SK-N-MC (cell line): ENCODE measurements at places on chromosomes 6 and 20.
A peak's percentile ranks its signal among the peaks of the same experiment; 100 is the strongest.

- no peak for DNase-seq
These were observed 21.3 kb upstream of the MICB start for GRCh38 chr6:31476515-31477139.

- no peak for DNase-seq
These were observed 444.6 kb upstream of the DEFB115 start for GRCh38 chr20:30812739-30813411.

GRCh38 chr20:5434116-5434515, 117.4 kb upstream of the PROKR2 start:
- no peak for DNase-seq

GRCh38 chr6:129276986-129277385, 394.0 kb downstream of the LAMA2 start:
- DNase-seq: no peak

GRCh38 chr20:11780765-11781369, 136.8 kb upstream of the BTBD3 start:
- DNase-seq: no peak

- no peak for DNase-seq
These were observed 193.9 kb upstream of the CITED2 start for GRCh38 chr6:139568151-139568955.

DNA sequence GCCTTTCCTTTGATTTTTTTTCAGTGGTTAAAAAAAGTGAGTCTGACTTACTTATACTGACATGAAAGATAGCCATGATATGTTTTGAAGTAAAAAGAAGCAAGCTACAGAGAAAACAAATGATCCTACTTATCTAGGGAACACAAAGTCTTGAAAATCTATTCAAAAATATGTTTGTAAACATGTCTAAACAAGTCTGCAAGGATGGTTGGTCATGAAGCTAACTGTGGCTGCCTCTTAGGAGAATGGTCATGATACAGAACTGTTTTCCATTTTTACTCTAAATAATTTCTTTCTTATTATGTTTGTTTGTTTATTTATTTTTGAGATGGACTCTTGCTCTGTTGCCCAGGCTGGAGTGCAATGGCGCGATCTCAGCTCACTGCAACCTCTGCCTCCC, 21.5 kb downstream of the FERMT1 start:
- DNase-seq: no peak

DNA sequence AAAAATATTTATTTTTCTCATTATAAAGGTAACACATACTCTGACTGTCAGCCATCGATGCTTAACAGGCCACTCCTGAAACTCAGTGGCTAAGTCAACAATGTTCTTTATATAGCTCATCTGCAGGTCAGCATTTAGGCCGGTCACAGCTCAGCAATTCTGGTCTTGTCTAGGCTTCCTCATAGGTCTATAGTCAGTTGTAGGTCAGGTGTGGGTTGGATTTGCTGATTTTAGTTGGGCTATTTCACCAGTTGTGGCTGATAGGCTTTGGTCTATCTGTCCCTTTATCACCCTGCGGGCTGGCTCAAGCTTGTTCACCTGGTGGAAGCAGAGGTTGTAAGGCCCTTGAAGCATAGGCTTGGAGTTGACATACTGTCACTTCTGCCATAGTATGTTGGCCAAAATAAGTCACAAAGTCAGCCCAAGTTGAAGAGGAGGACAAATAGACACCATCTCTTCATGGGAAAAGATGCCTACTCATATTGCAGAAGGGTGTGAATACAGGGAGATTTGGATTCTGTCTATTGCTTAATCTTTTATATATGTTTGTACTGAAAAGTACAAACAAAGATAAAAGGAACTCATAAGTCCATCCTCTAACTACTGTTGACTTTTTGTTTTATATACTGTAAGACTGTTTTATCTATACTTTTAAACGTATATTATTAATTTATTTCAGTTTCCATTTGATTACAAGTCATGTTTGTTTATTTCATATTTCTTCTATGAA, 75.0 kb downstream of the BCKDHB start:
- no peak for DNase-seq

GRCh38 chr6:21893793-21894192, 300.2 kb downstream of the SOX4 start:
- no peak for DNase-seq

- DNase-seq: peak; percentile 28
These were observed at the start of gene HLA-DQB1 for GRCh38 chr6:32666420-32667300. TSS of gene HLA-DQB1 (minus strand) at chr6:32666657. CDS start at chr6:32666607, 50 bp downstream.

GRCh38 chr6:33126101-33126714, 50.4 kb downstream of the HLA-DPB1 start:
- no peak for DNase-seq

DNA sequence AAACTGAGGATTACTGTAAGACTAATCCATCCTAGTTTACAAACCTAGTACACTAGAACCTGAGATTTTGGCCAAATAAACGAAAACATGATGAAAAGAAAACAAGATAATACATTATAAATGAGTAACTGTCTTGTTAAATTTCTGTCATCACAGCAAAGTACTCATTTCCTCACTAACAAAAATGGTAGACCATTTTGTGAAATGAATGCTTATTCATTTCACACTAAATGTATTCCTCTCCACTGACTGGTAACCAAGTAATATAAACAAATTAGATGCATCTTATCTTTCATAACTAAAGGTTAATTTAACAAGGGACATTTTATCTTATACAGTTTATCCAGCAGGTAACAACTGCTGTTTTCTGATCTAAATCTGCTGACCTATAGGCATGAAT, 143.7 kb downstream of the REV3L start:
- DNase-seq: no peak

- no peak for DNase-seq
These were observed 11.4 kb downstream of the CAPN11 start for GRCh38 chr6:44169886-44170570.
